Esophagus squamous epithelium (tissue), 5 donors: ENCODE measurements at places on chromosomes 5 and 9.

DNA sequence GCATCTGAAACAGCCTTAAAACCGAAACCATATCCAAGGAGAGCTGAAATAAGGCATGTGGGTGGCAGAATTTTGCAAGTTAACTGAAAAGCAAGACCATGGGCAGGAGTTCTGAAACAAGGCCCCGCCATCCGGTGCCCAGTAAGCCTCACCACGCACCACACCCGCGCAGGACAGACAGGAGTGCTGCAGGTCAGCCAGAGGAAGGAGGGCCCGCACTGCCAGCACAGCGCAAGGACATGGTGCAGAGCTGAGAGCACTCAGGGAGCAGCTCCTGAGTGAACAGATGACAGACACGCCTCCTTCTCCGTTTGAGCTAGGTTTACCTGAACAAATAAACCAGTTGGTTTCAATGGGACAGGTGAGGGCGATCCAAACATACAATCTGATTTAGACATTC lies 16.5 kb upstream of the ISCA1 start:
- no peak for DNase-seq

GRCh38 chr9:122151267-122151828 lies 8.2 kb downstream of the NDUFA8 start:
- DNase-seq, result no peak

DNA sequence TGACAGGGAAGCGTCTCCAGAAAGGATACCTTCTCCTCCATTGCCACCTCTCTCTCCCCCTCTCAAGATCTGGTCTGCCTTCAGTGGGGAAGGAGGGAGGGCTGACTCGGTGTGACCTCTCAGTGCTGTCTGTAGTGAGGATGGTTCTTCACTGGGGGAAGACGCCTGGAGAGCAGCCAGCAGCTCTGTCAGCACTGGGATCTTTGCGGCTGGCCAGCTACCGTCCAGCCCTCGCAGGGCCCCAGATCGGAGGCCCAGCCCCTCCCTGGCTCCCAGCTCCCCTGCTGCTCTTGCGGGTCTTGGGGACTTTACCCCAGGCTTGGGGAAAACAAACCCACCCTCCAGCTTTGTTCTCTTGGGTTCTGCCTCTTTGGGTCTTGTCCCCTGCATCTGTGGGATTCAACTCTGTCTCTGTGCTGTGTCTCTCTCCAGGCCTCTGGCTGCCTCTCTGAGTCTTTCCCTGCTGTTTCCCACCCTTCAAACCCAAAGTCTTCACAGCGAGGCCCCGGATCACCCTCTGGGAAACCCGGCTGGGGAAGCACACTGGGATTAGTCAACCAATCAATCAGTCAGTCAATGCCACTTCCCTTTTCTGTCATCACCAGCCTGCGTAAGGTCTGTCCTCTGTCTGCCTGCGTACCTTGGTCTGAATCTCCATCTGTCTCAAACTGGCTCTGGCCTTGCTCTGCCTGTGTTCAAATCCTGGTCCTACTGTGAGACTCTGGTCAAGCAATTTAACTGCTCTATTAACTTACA lies 23.0 kb downstream of the FGF18 start:
- no peak for DNase-seq

GRCh38 chr5:69308046-69308553 lies 24.5 kb downstream of the CCDC125 start:
- no peak for DNase-seq

- no peak for DNase-seq
These were observed 21.8 kb upstream of the DENND4C start for GRCh38 chr9:19208653-19209052.

DNA sequence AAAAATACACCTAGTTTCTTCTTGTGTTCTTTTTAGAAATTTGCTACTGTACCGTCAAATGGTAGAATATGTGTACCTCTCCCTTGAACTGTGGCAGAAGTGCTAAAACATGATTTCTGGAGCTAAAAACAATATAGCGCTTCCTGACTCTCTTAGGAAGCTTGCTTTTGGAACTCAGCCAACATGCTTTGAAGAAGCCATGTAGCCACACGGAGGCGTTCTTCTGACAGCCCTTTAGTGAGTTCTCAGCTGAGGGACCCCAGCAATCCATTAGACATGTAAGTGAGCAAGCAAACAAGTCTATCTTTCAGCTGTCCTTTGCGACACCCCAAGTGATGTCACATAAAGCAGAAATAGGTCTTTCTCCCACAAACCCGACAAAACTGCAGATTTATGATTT lies 917.0 kb downstream of the CDH9 start:
- no peak for DNase-seq

DNA sequence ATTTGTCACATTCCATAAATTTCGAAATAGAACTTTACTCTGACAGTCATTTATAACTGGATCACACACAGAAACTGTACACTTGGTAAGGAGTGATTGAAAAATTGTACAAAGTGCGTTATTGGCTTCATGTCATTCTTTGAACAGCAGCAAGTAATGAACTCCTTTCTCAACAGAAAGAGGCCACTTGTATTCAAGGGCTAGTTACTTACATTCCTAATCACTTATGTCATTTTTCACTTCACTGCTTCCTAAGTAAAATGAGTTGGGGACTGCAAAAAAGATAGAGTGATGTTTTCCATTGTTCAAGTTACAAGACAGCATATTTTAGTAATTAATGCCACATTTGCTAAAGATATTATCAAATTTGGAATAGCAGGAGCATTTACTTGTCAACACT lies 893.2 kb downstream of the DTWD2 start:
- DNase-seq, result no peak

- DNase-seq, result no peak
These were observed 52.8 kb upstream of the CAST start for GRCh38 chr5:96609369-96609768.

DNA sequence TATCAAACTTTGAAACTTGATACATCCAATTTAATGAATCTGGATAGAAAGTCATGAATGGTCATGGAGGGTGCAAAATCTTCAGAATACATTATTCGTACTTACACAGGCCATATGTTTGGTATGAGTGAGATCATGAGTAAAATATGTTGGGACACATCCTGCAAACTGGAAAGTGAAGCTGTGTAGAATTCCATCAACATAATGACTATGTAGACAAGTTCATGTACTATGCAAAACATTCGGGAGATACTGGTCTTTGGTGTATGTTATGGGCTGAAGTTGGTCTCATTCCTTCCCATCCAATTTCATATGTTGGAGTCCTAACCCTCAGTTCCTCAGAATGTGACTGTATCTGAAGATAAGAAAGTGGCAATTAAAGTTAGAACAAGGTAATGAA lies 18.1 kb upstream of the CTNND2 start:
- no peak for DNase-seq

- no peak for DNase-seq
These were observed 154.9 kb upstream of the VLDLR start for GRCh38 chr9:2466703-2467102.

- no peak for DNase-seq
These were observed 75.8 kb upstream of the CDH12 start for GRCh38 chr5:22928821-22929482.

DNA sequence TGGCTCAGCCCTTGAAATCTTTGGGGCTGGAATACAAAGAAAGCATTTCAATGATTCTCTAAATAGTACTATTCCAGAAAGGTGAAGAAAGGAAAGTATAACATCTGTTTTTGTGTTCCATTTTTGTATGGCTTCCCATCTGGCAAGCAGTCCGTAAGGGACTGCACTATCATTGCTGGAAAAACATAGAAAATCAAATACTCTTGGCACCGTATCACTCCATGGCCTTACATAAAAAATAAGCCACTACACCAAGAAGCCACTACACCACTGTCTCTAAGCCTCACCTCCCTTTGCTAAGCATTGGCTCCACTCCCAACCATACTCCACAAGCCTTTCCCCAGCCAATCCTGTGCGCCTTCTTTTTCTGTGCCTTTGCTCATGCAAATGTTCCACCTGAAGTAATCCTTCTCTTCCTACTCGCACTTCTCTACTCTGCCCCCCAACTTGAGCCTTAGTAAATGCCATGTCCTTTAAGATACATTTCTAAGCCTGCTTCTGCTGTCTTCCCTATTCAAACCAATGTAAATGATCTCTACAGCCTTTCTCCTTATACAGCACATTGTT lies 454.6 kb upstream of the TUSC1 start:
- no peak for DNase-seq

GRCh38 chr9:83959061-83959460 lies 21.0 kb downstream of the HNRNPK start:
- no peak for DNase-seq

- no peak for DNase-seq
These were observed 13.4 kb upstream of the AIF1L start for GRCh38 chr9:131082774-131083512.

DNA sequence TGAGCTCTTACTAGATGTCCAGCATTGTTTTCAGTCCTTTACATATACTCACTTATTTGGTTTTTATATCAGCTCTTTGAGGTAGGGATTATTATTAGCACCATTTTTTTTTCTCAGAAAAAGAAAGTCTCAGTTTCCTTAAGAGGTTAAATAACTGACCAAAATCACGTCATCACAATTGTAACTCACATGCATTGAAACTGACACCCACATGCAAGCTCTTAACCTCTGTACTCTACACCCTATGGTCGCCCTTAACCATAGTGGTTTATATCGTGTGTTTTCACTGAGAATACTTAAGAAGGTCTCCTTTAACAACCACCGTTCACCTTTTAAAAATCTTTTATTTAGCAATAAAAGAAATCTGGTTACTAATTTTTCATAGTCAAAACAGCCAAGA lies 61.0 kb downstream of the PRDM6 start:
- DNase-seq, result no peak
